Activated CD4-positive, alpha-beta memory T cell treated with anti-CD3 and anti-CD28 coated beads for 36 hours (primary cell): ENCODE measurements at places on chromosomes 12 and 14.

GRCh38 chr14:64114166-64114565 is 180.0 kb downstream of the ESR2 start:
- no peak for DNase-seq

DNA sequence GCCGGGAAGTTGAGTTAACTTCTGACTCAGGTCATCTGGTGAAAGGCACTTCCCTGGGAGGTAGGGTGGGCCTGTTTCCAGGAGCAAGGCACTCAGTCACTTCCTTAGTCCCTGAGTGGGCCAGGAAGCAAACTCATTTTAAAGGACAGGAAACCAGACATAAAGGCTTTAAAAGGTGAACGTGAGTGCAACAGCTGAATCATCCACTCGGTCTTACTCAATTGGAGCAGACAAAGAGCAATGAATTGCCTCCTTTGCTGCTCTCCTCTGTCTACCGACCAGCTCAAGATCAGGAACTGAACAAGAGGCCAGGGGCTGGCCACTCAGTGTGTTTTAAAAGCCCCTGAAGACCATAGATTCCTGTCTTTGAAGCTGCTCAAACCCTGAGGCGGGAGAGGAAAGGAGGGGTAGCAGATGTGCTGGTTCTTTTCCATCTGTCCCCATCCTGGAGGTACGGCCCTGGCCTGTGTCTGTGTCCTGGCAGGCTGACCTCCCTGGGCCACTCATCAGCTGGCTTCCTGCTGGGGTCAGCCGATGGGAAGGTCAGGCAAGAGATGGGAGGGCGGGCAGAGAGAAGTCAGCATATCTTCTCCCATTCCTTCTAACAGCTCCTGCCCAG is 148.9 kb downstream of the PPM1H start:
- peak; percentile 28 for DNase-seq

- DNase-seq: no peak
Measured at GRCh38 chr12:66573605-66574004, 105.3 kb downstream of the GRIP1 start.

- no peak for DNase-seq
Measured at GRCh38 chr12:82740-83139, 16.2 kb downstream of the IQSEC3 start.

DNA sequence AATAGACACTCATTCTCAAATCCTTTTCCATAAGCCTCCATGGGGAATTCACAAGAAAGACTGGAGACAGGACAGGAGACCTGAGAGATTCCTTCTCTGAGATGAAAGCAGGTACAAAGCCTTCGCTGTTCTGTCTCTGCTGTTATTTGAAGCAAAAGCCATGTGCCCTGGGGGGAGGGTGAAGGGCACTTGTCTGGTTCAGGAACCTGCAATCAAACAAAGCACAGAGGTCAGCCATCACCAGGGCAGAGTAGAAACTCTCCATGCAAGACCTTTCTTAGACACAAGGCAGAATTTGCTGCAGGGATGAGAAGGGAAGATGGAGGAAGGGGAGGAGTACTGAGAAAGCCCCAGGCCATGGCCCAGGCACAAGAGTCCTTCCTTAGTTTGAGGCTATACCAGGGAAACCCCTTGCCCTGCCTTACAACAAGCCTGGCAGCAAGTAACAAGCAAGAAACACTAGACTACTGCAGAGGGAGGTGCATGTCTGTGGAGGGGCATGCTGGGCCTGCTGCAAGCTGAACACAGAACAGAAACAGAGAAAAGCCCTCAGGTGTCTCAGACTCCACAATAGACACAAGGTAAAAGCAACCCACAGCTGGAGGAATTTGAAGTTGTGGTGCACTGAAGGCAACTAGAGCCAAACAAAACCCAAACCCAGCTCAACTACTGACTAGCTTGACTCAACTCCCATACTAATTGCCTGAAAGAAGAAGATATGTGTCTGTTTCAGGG is 7.8 kb upstream of the ART4 start:
- DNase-seq: no peak
